ENCODE measurements at places on chromosomes 2 and 18. TPM values are rescaled to one million over a fixed set of nuclear protein-coding genes. Genes with fewer than 3 reads are reported as not detected.

GRCh38 chr2:239358062-239358754 lies 42.6 kb downstream of the HDAC4 start:
- no peak overlapping the region for H3K4me3 ChIP-seq
- H3K36me3 ChIP-seq: no peaks in the 10 kb centered on the region
- no peak overlapping the region for H3K27ac ChIP-seq
- H3K4me1 ChIP-seq: no peaks in the 10 kb centered on the region
- H3K27me3 ChIP-seq: no peaks in the 10 kb centered on the region

DNA sequence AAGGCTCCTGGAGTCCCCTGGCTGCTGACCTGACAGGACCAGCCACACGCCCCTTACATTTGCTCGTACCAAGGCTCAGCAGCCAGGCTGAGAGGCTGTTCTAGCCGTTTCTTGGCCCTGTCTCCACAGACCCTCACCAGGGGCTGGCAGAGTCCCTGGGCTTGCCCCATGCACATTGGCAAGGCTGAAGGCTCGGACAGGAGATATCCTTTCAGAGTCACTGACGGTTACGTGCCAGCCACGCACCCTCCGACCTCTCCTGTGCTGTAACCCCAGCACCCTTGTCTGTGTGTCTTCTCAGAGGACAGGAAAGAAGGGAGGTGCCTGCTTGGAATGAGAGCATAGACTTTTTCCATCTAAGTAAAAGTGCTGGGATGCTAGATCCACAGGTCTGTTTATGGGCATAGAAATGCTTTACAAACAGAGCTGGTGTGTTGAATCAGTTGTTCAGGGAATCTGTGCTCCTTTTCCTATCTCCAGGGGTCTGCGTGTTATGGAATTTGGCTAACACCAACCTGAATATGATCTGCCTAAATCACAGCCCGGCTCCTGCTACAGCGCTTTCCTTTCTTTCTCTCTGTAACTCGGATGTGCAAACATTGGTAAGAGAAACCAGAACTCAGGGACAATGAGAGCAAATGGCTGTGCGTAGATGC lies 41.0 kb downstream of the COPS8 start:
- DNase-seq: no peak
- H3K36me3 ChIP-seq: no peaks in the 10 kb centered on the region
- no peak overlapping the region for H3K27ac ChIP-seq

- no peak overlapping the region for H3K4me3 ChIP-seq
- H3K36me3 ChIP-seq: no peaks in the 10 kb centered on the region
- no peak for DNase-seq
- no peaks in the 10 kb centered on the region for H3K27me3 ChIP-seq
- H3K4me1 ChIP-seq: no peaks in the 10 kb centered on the region
Observed at GRCh38 chr2:199201539-199201938, 256.2 kb downstream of the SATB2 start.

DNA sequence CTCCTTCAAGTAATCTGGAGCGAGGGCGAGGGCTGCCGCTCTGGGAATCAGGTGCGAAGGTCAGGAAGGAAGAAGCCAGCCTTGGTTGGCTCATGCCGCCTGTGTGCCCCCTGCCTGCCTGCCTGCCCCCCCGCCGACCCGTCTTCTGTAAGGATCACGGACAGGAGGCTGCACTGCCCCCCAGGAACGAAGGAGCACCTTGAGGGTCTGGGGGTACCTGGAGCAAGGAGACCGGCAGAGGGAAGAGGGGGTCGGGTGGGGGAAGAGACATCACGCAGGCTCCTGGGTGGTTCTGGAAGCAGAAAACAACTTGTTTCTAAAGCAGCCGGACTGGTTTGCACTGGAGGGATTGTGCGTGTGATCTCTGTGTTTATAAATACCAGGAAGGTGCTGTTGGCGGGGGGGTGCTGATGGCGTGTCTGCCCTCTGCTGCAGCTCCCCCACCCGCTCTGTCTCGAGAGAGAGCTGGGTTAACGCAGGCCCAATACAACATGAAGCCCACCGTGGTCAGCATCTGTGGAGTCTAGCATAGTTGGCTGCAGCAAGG lies 1.7 kb downstream of the FOSL2 start:
- H3K27me3 ChIP-seq: peaks cover 24% of the 10 kb centered on the region
- peak overlapping the region; percentile 100 for H3K27ac ChIP-seq
- H3K4me1 ChIP-seq: peaks cover 55% of the 10 kb centered on the region
- H3K36me3 ChIP-seq: no peaks in the 10 kb centered on the region
- peak; percentile 84 for DNase-seq

GRCh38 chr2:8488001-8488738 lies 193.7 kb upstream of the ID2 start:
- no peak for DNase-seq
- no peaks in the 10 kb centered on the region for H3K36me3 ChIP-seq
- no peaks in the 10 kb centered on the region for H3K27me3 ChIP-seq
- peak overlapping the region; percentile 22 for H3K4me3 ChIP-seq

DNA sequence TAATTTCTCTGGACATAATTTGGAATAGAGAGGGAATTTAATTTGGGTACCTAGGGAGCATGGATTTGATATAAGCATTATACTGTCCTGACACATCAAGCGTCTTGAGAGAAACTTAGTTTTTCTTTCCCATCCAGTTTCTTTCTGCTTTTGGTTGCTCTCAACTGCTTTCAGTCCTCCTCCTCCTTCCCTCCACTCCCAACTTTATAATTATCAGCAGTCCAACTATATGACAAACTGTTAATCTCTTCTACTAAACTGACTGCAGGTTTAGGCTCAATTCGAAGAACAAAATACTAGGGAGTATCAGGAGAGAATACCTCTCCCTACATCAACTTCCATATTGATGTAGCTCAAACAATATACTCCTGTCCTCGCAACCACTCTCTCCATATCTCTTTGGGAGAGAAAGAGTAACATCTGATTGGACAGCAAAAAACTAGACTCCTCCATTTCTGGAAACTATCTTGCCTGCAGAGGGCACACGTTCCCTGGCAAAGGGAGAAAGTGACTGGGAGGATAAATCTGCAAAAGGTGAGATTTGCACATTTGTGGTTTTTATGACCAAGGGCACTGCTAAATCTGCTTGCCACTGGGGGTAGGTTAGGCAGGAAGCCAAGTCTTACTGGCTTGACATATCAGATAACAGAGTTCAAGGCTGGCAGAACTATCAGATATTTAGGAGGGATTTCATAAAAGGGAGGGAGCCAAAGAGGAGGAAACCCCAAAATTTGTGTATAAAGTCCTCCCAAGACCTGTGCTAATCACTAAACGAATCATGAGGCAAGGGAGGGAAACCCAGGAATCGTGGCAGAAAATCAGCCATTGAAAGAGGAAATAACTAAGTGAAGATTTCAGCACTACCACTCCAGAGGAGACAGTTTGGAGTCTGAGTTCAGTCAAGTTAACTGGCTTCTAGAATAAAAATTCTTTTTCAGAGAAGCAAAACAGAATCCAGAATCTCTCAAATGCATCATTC lies 40.0 kb downstream of the ICA1L start:
- peaks cover 8% of the 10 kb centered on the region for H3K4me1 ChIP-seq
- DNase-seq: no peak
- no peak overlapping the region for H3K4me3 ChIP-seq
- no peak overlapping the region for H3K27ac ChIP-seq
- H3K27me3 ChIP-seq: no peaks in the 10 kb centered on the region

GRCh38 chr18:37956902-37957301 lies 391.3 kb upstream of the CELF4 start:
- H3K27me3 ChIP-seq: no peaks in the 10 kb centered on the region
- no peak overlapping the region for H3K27ac ChIP-seq
- DNase-seq: no peak
- H3K4me3 ChIP-seq: no peak overlapping the region
- no peaks in the 10 kb centered on the region for H3K4me1 ChIP-seq

GRCh38 chr18:59383851-59384250 lies 24.8 kb upstream of the LMAN1 start:
- H3K4me1 ChIP-seq: no peaks in the 10 kb centered on the region
- H3K27me3 ChIP-seq: no peaks in the 10 kb centered on the region
- no peaks in the 10 kb centered on the region for H3K36me3 ChIP-seq
- H3K27ac ChIP-seq: no peak overlapping the region
- DNase-seq: no peak

UPP2 gene
- total RNA-seq: not detected

DNA sequence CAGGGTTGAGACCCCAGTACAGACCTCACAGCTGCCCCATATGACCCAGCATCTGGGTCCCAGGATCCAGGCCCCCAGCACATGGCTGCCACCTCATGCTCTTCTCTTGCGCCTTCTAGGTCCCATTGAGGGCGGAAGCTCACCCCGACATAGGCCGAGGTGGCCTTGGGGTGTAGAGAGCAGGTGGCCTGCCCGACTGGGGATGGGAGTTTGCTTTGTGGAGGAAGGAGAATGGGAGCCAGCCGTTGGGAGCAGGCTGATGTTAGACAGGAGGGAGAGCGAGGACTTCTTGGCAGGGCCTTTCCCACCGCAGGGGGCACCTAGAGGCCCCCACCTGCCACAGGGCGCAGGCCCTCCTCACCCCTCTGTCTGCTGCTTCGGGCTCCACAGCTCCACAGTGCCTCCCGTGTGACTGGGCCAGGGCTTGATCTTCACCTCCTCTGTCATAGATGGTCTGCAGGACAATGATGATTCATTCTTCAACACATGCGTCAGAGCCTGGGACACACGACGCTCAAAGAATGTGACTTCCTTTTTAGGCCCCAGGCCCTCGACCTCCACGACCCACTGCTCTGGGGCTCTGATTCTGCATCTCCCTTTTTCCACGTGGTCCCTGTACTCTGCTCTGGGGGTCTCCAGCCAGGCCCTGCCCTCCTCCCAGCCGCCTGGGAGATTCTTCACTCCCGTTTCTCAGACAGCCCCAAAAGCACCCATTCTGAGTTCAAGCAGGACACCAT lies 86.6 kb upstream of the ODC1 start:
- H3K27me3 ChIP-seq: no peaks in the 10 kb centered on the region
- H3K27ac ChIP-seq: no peak overlapping the region
- H3K4me1 ChIP-seq: no peaks in the 10 kb centered on the region
- no peak overlapping the region for H3K4me3 ChIP-seq
- peak; percentile 66 for DNase-seq

NEU2 gene
- not detected for total RNA-seq

E2F6 gene
- 7.3 TPM for total RNA-seq

DNA sequence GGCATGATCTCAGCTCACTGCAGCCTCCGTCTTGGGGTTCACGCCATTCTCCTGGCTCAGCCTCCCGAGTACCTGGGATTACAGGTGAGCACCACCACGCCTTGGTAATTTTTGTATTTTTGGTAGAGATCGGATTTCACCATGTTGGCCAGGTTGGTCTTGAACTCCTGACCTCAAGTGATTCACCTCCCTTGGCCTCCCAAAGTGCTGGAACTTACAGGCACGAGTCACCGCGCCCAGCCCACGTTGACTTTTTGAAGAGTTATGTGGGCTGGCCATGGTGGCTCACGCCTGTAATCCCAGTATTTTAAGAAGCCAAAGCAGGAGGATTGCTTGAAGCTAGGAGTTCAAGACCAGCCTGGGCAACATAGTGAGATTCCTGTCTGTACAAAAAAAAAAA lies 20.8 kb downstream of the CCL20 start:
- H3K27ac ChIP-seq: no peak overlapping the region
- H3K36me3 ChIP-seq: no peaks in the 10 kb centered on the region
- no peaks in the 10 kb centered on the region for H3K4me1 ChIP-seq
- H3K4me3 ChIP-seq: no peak overlapping the region

MPPE1 gene
- 58.6 TPM for total RNA-seq

- no peaks in the 10 kb centered on the region for H3K4me1 ChIP-seq
- peak; percentile 55 for DNase-seq
- no peaks in the 10 kb centered on the region for H3K27me3 ChIP-seq
- H3K36me3 ChIP-seq: no peaks in the 10 kb centered on the region
- peak overlapping the region; percentile 9 for H3K4me3 ChIP-seq
- H3K27ac ChIP-seq: no peak overlapping the region
Observed at GRCh38 chr18:78406743-78407465, 572.7 kb upstream of the SALL3 start.

CXCR4 gene
- total RNA-seq: 227 TPM

- peaks cover 11% of the 10 kb centered on the region for H3K4me1 ChIP-seq
- no peaks in the 10 kb centered on the region for H3K36me3 ChIP-seq
- no peaks in the 10 kb centered on the region for H3K27me3 ChIP-seq
- no peak for DNase-seq
- no peak overlapping the region for H3K4me3 ChIP-seq
- peak overlapping the region; percentile 61 for H3K27ac ChIP-seq
Observed at GRCh38 chr2:98772536-98772935, 41.6 kb upstream of the MGAT4A start.

FAM161A gene
- 2.0 TPM for total RNA-seq

GRCh38 chr2:239724194-239724849 lies 300.8 kb downstream of the NDUFA10 start:
- no peak overlapping the region for H3K4me3 ChIP-seq
- no peak overlapping the region for H3K27ac ChIP-seq
- no peaks in the 10 kb centered on the region for H3K4me1 ChIP-seq
- H3K27me3 ChIP-seq: no peaks in the 10 kb centered on the region

GRCh38 chr18:8548186-8548585 lies 61.1 kb upstream of the RAB12 start:
- no peak overlapping the region for H3K4me3 ChIP-seq
- H3K27me3 ChIP-seq: peaks cover 5% of the 10 kb centered on the region
- no peaks in the 10 kb centered on the region for H3K4me1 ChIP-seq
- no peak overlapping the region for H3K27ac ChIP-seq

CD28 gene
- 10.3 TPM for total RNA-seq

MYO7B gene
- 55.7 TPM for total RNA-seq

GRCh38 chr2:236823963-236824362 lies 254.3 kb downstream of the ACKR3 start:
- peaks cover 43% of the 10 kb centered on the region for H3K4me1 ChIP-seq
- no peak overlapping the region for H3K27ac ChIP-seq
- no peak overlapping the region for H3K4me3 ChIP-seq
- DNase-seq: no peak
- H3K27me3 ChIP-seq: no peaks in the 10 kb centered on the region

GRCh38 chr2:145124085-145124484 lies 604.2 kb upstream of the ZEB2 start:
- H3K36me3 ChIP-seq: no peaks in the 10 kb centered on the region
- H3K4me1 ChIP-seq: no peaks in the 10 kb centered on the region
- DNase-seq: no peak
- H3K27ac ChIP-seq: no peak overlapping the region
- H3K27me3 ChIP-seq: no peaks in the 10 kb centered on the region

DNA sequence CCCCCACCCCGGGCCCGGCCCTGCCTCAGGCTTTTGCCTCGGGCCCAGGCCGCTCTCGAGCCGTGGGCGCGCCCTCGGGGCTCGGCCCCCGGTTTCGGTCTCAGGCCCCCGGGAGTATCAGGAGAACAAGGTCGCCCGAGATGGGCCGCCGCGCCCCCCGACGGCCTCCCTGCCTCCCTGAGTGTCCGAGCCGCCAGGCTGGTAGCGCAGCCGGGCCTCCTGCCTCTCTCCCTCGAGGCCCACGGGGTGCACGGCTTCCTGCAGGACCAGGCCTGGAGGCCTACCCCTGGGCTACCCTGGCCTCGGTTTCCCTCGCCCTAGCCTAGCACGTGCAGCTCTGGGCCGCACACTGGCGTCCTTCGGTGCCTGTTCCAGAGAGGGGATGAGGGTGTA lies 8.4 kb downstream of the GBX2 start:
- H3K36me3 ChIP-seq: no peaks in the 10 kb centered on the region
- peaks cover 52% of the 10 kb centered on the region for H3K27me3 ChIP-seq
- H3K27ac ChIP-seq: no peak overlapping the region
- DNase-seq: peak; percentile 70
- peaks cover 18% of the 10 kb centered on the region for H3K4me1 ChIP-seq
- no peak overlapping the region for H3K4me3 ChIP-seq

EVX2 gene
- not detected for total RNA-seq
